ENCODE measurements at places on chromosomes 11 and 22.

GRCh38 chr11:126862664-126863243 lies 137.8 kb downstream of the KIRREL3 start:
- no peak for DNase-seq

- DNase-seq: no peak
These were observed 14.3 kb upstream of the ARRB1 start for GRCh38 chr11:75365711-75366181.

DNA sequence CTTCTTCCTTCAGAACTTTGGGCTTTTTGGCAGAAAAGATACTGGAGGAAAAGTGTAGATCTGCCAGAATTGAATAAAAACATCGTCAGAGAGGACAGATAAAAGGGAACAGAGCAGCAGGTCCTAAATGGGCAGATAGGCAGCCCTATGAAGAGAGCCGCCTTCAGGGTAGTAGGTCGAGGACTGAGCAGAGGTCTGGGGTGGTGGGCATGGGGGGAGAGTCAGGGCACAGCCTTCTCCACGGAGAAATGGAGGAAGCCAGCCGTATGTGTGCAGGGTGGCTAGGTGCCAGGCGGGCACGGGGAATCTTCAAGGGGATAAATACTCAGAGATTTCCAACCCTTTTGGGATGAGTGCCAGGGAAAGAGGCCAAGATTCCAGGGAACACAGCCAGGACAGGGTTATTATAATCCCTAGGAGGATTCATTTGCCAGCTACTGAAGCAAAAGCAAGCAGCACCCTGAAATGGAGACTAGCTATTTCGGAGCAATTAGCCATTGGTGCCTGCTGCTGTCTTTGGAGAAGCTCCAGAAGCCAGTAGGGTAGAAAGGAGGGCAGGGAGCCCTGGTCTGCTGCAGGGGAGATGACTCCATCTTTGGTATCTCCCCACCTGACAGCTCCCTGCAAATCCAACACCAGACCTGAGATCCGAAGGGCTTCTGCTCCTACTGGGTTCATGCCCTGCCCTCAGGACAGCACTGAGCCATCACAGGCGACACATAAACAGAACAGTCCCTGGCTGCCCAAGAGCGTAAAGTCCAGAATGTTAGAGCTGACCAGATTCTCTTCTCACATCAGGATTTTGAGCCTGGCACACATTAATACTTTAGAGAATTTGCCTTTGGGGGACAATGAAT lies 174.5 kb upstream of the NTM start:
- no peak for DNase-seq

DNA sequence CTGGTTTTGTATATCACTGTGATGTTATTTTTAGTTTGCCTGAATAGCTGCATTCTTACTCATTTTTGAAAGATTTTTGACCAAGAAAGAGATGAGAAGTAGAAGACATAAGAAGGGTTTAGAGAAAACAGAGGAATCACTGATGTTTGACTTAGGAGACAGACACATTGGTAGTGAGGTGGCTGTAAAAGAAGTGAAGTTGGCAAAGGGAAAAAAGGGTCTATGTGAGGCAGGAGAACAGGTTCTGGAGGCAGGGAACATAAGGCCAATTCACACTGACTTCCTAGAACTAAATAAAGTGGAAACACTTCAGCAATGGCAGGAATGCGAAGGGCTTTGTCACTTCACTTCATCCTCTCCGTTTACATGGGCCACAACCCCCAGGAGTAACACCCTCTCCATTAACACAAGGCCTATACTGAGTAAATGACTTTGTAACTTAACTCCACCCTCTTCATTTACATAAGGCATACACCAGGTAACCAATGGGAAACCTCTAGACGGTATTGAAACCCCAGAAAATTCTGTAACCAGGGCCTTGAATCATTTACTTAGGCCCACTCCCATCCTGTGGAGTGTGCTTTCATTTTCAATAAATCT lies 36.5 kb downstream of the CTSC start:
- no peak for DNase-seq

DNA sequence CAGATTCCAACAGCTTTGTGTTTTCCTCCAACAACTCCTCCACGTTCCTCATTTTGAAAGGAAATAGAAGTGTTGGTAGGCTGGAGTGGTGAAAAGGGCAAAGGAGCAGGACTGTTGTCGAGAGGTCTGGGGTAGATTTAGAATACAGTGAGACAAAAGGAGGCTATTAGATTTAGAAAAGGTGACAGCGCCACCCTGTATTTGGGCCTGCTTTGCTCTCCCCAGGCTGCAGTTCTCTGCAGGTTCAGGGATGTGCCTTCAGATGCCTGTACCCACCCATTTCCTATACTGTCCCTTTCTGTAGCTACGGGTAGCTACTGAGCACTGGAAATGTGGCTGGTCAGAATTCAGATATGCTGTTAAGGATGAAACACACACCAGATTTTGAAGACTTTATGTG lies 20.8 kb downstream of the MMP13 start:
- DNase-seq: no peak

DNA sequence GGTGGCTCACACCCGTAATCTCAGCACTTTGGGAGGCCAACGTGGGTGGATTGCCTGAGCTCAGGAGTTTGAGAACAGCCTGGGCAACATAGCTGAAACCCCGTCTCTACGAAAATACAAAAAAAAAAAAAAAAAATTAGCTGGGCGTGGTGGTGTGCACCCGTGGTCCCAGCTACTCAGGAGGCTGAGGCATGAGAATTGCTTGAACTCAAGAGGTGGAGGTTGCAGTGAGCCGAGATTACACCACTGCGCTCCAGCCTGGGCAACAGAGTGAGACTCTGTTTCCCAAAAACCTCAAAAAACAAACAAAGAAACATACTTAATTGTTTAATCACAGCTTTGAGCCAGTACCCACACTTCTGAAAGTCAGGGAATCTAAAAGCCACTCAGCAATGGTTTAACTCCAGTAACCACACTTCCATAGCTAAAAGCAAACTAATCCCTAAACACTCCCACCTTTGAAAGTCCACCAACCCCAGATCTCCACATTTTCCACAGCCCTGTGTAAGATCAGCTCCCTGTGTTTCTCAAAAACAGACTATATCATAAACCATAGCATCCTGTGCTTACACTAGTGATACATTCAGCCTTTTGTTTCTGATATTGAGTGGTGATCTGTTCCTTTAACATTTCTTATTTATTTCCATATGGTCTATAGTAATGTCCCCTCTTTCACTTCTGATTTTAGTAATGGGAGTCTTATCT lies 4.9 kb upstream of the OR2AT4 start:
- no peak for DNase-seq

DNA sequence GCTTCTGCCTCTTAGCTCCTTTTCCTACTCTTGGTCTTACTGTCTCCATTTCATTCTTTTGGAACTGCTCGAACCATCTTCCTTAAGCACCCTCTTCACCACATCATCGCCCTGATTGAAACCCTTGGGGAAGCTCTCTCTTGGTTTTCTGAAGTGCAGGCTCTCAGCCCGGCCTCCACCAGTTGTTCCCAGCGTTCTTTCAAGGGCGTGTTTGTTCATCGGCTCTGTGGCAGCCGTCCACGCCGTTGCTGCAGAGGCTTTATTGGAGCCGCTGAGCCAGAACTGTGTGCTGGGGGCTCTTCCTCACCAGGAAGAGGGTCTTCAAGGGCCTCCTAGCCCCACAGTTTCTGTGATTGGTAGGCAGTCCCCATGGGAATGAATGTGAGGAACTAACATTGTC lies 214.1 kb downstream of the TBC1D22A start:
- no peak for DNase-seq

DNA sequence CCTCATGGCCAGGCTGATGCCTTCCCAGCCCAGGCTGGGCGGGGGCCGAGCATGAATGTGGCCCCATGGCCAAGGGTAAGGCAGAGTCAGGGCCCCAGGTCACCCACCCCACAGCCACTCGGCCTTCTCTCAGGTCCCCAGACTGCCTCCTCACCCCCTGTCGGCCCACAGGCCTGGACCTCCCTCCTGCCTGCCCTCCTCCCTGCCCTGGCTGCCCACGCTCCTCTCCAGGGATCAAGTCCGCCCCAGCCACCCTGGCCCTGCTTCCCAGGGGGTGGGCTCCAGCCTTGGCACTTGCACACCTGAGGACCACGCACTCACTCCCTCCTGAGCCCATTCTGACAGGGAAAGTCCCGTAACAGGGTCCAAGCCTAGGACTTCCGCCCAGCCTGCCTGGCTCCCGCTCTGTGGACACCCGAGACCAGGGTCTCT lies 37.8 kb upstream of the TH start:
- no peak for DNase-seq

GRCh38 chr11:126366064-126366822 lies 10.8 kb downstream of the ST3GAL4 start:
- no peak for DNase-seq

DNA sequence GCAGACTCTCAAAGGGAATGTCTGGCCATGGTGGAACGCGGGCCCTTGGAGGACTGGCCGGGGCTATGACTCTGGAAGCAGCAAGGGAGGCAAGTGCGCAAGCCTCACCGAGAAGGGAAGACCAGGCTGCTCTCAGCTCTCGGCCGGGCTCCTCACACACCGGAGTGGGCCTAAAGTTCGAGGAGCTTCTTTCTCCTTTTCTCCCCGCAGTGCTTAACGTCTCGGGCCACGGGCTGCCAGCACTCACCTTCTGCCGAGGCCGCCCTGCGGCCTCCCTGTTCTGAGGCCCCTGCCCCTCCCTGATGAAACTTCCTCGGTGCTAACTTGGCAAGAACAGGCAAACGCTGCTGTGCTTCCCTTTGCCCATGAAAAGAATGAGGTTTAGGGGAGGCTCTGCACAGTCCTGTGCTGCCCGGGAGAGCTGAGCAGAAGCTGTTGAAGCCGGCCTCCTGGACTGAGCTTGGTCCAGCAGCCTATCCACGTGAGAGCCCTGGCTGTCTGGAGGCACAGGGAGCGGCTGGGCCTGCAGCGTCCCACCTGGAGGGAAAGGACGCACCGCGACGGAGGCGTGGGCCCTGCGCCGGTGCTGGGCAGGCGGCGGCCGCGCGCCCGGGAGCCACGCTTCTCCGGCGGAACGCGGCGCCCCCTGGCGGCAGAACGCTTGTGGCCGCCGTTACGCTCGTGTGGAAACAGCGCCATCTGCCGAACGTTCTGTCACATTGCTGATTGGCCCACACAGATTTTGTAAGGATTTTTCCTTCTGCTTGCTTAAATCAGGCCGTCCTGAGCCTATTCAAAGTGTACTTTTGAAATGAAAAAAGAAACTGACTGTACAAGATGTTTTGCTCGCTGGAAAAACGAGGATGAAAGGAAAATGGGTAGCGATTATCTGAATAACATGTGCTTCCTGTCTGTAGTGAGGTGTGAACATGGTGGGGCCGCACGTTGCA lies 65.0 kb upstream of the TMEM45B start:
- DNase-seq: peak; percentile 66

- DNase-seq: no peak
These were observed 2.8 kb downstream of the EFEMP2 start for GRCh38 chr11:65869643-65870306.

- DNase-seq: no peak
These were observed 3.3 kb downstream of the BRMS1 start for GRCh38 chr11:66341502-66342126.

Measured in stimulated activated CD4-positive, alpha-beta T cell treated with anti-CD3 and anti-CD28 coated beads, Interleukin-4, amount 100 ng/mL, for 48 hours (primary cell).